ENCODE measurements at places on chromosomes 3 and 15.

DNA sequence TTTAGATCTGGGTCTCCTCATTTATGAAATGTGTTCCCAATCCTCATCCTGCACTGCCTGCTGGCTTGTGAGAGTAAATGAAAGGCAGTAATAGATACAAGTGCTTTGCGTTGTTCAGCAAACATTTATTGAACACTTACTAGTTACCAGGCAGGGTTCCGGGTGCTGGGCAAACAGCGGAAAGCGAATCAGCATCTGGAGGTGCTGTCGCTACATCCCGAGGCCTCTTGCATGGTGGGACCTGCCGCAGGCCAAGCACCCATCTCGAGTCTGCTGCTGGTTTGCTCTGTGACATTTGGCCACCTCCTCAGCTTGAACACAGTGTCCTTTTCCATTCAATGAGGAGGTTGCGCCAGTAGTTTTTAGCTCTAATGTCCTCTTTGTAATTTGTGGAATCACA is 24.8 kb downstream of the TRAK1 start:
- no peak for DNase-seq

- DNase-seq, result no peak
Observed at GRCh38 chr3:58693940-58694850, 27.6 kb upstream of the FAM3D start.

DNA sequence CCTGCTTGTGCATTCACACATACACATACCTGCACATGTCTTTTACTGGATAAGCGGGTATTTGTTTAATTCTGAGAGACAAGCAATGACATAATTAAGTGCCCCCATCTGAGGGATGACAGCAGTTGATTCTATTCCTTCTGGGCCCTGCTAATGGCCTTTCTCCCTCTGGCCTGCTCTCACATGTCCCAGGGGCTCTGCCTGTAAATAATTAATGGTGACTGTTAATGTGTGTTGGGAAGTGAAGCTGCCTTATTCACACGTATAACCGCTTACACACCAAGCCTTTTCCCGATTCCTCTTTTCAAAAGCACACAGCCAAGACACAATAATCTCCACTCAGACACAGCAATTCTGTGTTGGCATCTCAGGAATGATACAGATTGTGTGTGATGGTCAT is 47.8 kb downstream of the LRRK1 start:
- DNase-seq, result no peak

DNA sequence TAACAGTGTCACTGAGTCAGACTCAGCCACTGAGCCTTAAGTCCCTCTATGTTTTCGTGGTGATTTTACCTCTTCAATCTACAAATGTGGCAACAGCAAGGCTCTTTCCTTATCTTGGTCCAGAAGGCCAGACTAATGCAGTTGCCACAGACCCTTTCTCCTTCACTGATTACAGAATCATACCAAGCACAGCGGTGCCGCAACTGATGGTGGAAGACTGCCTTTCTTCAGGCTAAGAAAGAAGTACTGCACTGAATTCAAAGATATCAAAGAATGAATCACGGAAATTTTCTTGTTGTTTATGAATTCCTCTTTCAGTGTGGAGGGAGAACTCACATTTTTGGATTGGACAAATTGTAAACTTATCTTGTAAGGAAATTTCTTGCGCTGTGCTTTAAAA is 18.6 kb downstream of the DCP1A start:
- DNase-seq, result no peak

DNA sequence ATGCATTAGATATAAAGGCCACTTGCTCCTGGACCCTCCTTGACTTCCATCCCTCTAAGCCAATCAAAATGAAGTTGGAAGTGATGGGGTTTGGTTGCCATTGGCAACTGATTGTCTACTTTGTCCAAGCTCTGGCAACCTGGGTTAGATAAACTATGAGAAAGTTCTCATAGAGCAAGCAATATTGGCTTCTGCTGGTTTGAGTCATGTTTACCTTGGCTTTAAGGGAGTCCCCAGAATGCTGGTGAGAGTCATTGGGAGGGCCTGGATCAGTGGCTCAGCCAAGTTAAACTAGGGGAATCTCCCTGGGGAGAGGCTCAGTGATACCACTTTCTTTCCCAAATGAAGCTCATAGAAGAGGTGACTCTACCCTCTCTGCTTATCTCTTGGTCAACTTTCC is 176.3 kb upstream of the ROPN1 start:
- DNase-seq, result no peak

GRCh38 chr15:68205954-68206539 is 915 bp upstream of the CALML4 start:
- no peak for DNase-seq

- no peak for DNase-seq
Observed at GRCh38 chr3:191296041-191296541, 33.1 kb upstream of the CCDC50 start.

DNA sequence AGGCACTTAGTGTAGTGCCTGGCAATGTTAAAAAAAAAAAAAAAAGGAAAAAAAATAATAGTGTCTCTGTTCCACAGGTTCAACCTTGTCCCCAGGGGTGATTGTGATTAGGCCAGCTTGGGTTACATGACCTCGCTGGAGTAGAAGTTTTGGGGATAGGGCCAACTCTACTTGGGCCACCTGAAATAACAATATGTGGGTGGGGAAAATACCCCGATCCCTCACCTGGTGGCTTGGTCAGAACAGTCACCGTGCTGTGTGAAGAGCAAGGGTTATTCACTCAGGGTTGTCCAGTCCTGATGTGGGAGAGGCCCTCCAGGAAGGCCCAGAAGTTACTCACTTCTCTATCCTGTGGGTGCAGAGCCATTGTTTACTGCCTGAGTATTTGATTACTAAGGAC is 19.5 kb downstream of the XYLB start:
- no peak for DNase-seq

- DNase-seq, result no peak
Observed at GRCh38 chr3:59990915-59991314, 941.1 kb upstream of the CFAP20DC start.

GRCh38 chr15:74203914-74204431 is 1.4 kb upstream of the STRA6 start:
- DNase-seq, result no peak

DNA sequence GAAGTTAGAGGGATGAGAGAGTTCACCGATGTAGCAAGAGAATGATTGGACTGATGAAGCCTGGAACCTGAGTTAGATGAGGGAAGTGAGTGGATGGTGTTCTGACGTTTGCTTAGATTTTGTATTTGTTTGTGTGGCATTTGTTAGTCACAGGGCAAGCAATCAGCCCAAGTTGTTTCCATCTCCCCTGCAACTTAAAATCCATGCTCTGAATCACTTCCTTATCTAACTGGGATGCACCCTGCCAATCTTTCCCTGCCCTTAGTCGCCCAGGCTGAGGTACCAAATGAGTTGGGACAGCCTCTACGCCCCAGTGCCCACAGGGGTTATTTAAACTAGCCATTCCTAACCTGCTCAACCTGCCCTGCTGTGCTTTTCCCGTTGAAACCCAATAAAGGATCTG is 12.6 kb downstream of the PAQR5 start:
- no peak for DNase-seq

GRCh38 chr15:72154316-72154715 is 36.1 kb downstream of the SENP8 start:
- no peak for DNase-seq

GRCh38 chr3:175489406-175489805 is 630.3 kb downstream of the NAALADL2 start:
- no peak for DNase-seq

DNA sequence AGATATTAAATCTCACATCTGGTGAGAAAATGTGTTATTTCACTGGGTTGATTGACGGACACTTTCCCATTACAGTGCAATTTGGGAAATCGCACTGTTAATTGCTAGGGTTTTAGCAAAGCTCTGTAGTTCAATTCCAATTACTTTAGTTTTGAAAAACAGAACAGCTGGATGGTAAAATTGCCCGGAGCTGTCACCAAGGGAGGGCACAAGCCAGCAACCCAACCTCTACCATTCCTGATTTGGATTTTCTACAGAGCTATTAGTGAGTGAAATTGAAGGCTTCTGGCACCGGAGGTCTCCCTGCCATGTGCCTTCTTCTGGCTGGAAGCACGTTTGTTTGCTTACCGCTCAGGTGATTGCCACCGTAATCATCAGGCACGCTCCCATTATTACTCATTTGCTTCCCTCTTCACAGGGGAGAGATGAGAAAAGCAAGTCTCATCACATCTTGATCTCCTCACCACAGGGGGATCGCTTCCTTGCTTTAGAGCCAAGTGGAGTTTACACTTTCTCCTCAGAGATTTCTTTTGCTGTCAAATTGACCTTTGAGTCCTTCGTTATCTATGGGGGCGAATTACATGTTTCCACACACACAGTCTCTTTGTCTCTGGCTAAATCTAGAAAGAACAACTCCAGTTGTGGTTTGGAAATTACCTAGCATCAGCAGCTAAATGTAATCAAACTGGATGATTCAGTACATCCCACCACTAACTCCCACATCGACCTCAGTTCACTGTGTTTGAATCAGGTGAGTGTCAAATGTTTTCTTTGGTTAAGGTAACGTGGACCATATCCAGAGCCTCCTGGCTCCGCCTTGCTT is 421.7 kb upstream of the GOLIM4 start:
- DNase-seq, result no peak

- no peak for DNase-seq
Observed at GRCh38 chr15:80211976-80212375, 40.0 kb downstream of the CTXND1 start.

- no peak for DNase-seq
Observed at GRCh38 chr15:80514071-80514780, 110.0 kb downstream of the ARNT2 start.

DNA sequence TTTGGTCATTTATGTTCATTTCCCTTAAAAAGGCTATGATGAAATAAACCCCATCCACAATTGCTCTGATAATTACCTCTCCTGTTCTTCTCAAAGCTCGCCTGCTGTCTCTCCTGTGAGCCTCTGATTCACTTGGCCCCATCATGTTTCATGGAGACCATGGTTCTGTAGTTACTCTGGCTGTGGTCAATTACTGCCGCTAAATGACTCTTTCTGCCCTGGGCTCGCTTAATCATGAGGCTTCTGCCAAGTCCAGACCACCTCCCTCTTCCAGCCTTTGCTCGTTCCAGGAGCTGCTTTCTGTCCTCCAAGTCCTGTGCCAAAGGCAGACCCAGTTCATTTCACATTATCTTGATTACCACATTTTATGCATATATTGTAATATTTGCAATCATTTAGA is 91.9 kb downstream of the THSD4 start:
- no peak for DNase-seq

DNA sequence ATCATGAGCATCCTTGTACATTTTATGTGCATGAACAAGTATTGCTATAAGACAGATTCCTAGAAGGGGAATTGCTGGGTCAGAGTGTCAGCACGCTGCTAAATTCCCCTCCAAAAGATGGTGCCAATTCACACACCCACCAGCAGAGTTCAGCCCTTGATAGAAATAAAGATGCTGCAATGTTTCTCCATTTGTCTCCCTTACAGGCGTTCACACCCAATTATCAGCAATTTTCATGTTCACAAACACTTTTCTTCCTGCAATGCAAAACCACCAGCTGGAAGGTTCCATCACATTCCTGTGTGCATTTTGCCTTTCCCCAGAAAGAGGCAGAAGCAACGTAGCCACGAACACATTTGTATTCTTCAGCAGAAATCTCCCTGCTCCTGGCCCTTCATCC is 3.3 kb upstream of the TAMM41 start:
- DNase-seq, result no peak

DNA sequence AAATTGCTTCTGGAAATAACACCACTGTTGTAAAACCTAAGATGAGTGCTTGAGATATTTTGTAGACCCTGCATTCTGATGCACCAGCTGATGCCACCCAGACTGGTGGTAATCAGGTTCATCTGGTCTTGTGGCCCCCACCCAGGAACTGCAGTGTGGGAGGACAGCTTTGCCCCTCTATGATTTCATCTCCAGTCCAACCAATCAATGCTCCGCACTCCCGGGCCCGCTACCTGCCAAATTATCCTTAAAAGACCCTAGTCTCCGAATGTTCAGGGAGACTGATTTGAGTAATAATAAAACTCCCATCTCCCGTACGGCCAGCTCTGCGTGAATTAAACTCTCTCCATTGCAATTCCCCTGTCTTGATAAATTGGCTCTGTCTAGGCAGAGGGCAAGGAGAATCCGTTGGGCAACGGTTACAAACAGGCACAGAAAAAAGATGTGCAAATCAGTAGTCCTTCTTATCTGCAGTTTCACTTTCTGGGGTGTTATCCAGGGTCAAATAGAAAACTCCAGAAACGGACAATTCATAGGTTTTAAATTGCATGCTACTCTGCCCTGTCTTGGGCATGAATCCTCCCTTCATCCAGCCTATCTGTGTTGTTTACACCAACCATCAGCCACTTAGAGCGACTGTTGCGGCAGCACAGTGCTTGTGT is 29.2 kb upstream of the TRPM1 start:
- no peak for DNase-seq

- no peak for DNase-seq
Observed at GRCh38 chr3:127760791-127761440, 61.4 kb downstream of the MGLL start.

GRCh38 chr3:120622870-120623726 is 27.0 kb downstream of the NDUFB4 start:
- no peak for DNase-seq

- no peak for DNase-seq
Observed at GRCh38 chr3:45881078-45882022, 5.0 kb upstream of the CCR9 start.

GRCh38 chr15:59349680-59350420 is 22.8 kb downstream of the MYO1E start:
- DNase-seq, result no peak

DNA sequence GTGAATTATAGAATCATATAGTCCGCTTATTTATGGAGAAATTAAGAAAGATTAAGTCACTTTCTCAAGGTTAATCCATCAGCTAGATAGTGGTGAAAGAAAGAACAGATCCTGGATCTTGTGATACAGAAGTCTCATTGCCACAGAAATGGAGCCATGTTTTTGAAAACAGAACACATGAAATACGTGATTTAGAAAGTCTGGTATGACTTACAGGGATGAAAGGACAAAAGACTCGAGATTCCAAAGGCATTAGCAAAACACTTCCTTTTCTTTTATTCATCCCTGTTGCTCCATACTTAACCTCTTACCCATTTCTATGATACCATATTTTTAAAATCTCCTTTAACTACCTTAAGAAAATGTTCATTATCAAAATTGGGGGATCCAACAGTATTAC is 40.0 kb upstream of the TEX9 start:
- DNase-seq, result no peak

DNA sequence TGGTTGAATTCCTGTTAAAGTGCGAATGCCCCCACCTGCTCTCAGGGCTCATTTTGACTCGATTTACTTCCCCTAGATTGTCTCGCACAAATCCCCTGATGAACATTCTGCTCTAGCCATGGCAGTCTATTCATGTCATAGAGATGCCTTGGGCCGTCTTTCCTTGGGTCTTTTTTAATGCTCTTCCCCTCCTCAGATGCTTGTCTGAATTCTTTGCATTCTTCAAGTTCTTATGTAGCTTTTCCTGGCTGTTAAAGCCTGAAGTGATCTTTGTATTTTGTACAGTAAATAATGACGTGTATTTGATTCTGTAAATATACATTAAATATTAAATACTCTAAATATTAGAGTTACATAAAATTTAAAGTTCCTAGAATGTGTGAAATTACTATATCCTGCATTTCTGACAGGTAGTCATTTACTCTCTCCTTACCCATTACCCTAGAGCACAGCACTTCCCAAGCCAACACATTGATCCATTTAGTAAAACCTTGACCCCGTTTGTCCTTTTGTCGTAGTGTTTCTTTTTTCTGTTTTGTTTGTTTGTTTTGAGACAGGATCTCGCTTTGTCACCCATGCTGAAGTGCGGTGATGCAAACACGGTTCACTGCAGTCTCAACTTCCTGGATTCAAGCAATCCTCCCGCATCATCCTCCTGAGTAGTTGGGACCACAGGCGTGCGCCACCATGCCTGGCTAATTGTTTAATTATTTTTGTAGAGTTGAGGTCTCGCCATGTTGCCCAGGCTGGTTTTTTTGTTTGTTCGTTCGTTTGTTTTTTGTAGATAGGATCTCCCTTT is 47.9 kb downstream of the YEATS2 start:
- no peak for DNase-seq

Data from stimulated activated CD4-positive, alpha-beta T cell treated with anti-CD3 and anti-CD28 coated beads, Interleukin-1b, Interleukin-23, amount 100 ng/mL, for 1 hour (primary cell).